ENCODE measurements at places on chromosomes 16 and 17.

GRCh38 chr17:64155751-64156544, 26.0 kb upstream of the ERN1 start:
- DNase-seq, result no peak

- DNase-seq, result no peak
These were observed 430.7 kb downstream of the HS3ST3B1 start for GRCh38 chr17:14731591-14731990.

- no peak for DNase-seq
These were observed 1.8 kb downstream of the LCAT start for GRCh38 chr16:67942200-67942509.

- peak; percentile 10 for DNase-seq
These were observed 23.1 kb upstream of the C16orf78 start for GRCh38 chr16:49350265-49351095.

DNA sequence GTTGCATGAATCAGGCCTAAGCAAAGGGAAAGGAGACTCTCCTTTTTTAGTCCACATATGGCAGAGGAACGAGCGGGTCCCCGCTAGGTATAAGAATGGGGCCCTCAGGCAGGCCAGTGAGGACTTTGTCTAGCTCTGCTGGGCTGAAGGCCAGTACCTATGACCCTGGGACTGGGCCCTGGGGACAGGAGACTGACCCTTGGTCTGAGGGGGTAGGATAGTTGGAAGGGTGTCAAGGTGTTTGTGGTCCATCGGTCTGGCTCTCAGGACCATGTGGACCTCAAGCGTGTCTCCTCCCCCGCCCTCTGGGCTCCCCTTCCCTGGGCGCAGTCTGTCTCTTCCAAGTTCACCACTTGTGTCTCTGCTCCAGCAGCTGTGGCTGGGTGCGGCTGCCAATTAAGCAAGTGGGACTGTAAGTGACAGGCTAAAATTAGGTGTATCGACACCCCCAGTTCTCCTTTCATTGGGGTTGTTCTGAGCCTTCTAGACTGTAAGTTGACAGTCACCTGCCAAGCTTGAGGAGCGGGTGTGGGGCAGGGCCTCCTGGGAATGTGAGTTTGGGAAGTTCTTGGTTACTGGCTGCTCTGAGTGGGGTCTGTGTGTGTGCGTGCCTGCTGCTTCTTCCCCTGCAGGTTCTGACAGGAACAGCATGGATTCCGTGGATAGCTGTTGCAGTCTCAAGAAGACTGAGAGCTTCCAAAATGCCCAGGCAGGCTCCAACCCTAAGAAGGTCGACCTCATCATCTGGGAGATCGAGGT, 24.5 kb downstream of the AKAP1 start:
- DNase-seq, result no peak
